Bronchial smooth muscle cell (primary cell): ENCODE measurements at places on chromosomes 6 and 20. TPM values are rescaled to one million over a fixed set of nuclear protein-coding genes. Genes with fewer than 3 reads are reported as not detected.

TMEM170B gene
- total RNA-seq = 0.32 and 0.34 TPM in 2 replicates

C6orf141 gene
- 0.17 and 0.79 TPM in 2 replicates for total RNA-seq

TAF8 gene
- 11.3 and 15.0 TPM in 2 replicates for total RNA-seq

SLC17A1 gene
- total RNA-seq = not detected in 2 replicates

PPIL1 gene
- 9.5 and 17.3 TPM in 2 replicates for total RNA-seq

NMBR gene
- 0.26 TPM in 1 of 2 replicates, not detected in the other for total RNA-seq

MUCL3 gene
- total RNA-seq = not detected in 2 replicates

KCNQ5 gene
- total RNA-seq = 0.32 and 0.34 TPM in 2 replicates

MAFB gene
- total RNA-seq = 0.32 and 1.1 TPM in 2 replicates

BPIFA1 gene
- total RNA-seq = not detected in 2 replicates

TMEM63B gene
- total RNA-seq = 17.5 and 24.8 TPM in 2 replicates

ELOVL5 gene
- 43.8 and 60.4 TPM in 2 replicates for total RNA-seq

RAD21L1 gene
- total RNA-seq = under 0.01 TPM in 1 of 2 replicates, not detected in the other

KCNG1 gene
- total RNA-seq = 5.5 and 10.6 TPM in 2 replicates

SLC26A8 gene
- total RNA-seq = under 0.01 TPM in 1 of 2 replicates, not detected in the other

UNC5CL gene
- under 0.01 and 0.26 TPM in 2 replicates for total RNA-seq

TFAP2B gene
- not detected in 2 replicates for total RNA-seq

LBP gene
- 0.16 TPM in 1 of 2 replicates, not detected in the other for total RNA-seq

SYNJ2 gene
- 27.1 and 57.6 TPM in 2 replicates for total RNA-seq

FAM184A gene
- under 0.01 and 0.16 TPM in 2 replicates for total RNA-seq

NFATC2 gene
- under 0.01 and 0.09 TPM in 2 replicates for total RNA-seq

TCF15 gene
- total RNA-seq = under 0.01 TPM in 1 of 2 replicates, not detected in the other

MMP24 gene
- 0.09 and 0.47 TPM in 2 replicates for total RNA-seq

BAK1 gene
- 6.3 and 6.9 TPM in 2 replicates for total RNA-seq

RGS17 gene
- total RNA-seq = 7.5 and 15.1 TPM in 2 replicates

GNL1 gene
- 77.4 and 79.3 TPM in 2 replicates for total RNA-seq

CST4 gene
- total RNA-seq = not detected in 2 replicates

DNMT3B gene
- total RNA-seq = 1.1 and 1.5 TPM in 2 replicates

OR2H1 gene
- total RNA-seq = not detected in 2 replicates

MYCT1 gene
- not detected in 2 replicates for total RNA-seq

SLC17A9 gene
- total RNA-seq = 2.0 and 6.5 TPM in 2 replicates

EBF4 gene
- 0.16 and 0.43 TPM in 2 replicates for total RNA-seq

HFE gene
- 13.1 and 14.5 TPM in 2 replicates for total RNA-seq

PIGT gene
- 17.5 and 29.5 TPM in 2 replicates for total RNA-seq

VARS2 gene
- total RNA-seq = 13.4 and 14.9 TPM in 2 replicates

ARMC12 gene
- total RNA-seq = 0.32 and 0.60 TPM in 2 replicates

ELMO2 gene
- 26.2 and 32.2 TPM in 2 replicates for total RNA-seq

CLIC5 gene
- total RNA-seq = not detected in 2 replicates

PIGU gene
- total RNA-seq = 4.4 and 5.1 TPM in 2 replicates

LTB gene
- total RNA-seq = not detected in 2 replicates

ME1 gene
- 9.1 and 15.1 TPM in 2 replicates for total RNA-seq

PRND gene
- total RNA-seq = not detected in 2 replicates

HLA-DPA1 gene
- total RNA-seq = 2.4 TPM in 1 of 2 replicates, not detected in the other

PKIB gene
- total RNA-seq = 2.1 and 9.3 TPM in 2 replicates

COL19A1 gene
- 0.09 and 0.16 TPM in 2 replicates for total RNA-seq
